ENCODE measurements at places on chromosomes 2 and 18. TPM values are rescaled to one million over a fixed set of nuclear protein-coding genes. Genes with fewer than 3 reads are reported as not detected.

DNA sequence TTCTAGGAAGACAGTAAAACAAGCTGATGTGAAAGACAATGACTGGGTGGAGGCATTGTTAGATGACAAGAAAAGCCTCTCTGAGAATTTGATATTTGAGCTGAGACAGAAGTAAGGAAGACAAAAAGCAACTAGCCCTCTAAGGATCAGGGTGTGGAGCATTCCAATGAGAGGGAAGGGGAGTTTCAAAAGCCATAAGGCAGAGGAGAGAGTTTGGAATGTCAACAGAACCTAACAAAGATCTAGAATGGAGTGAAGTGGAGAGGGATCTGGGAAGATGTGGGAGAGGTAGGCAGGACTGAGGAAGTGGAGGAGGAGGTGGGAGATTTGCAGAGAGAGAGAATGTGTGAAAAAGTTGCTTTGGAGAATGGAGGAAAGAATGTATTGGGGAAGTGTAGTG is 17.3 kb upstream of the ASXL2 start:
- no peak for DNase-seq
- H3K4me3 ChIP-seq = no peak overlapping the region
- no peaks in the 10 kb centered on the region for H3K36me3 ChIP-seq
- peaks cover 19% of the 10 kb centered on the region for H3K4me1 ChIP-seq
- H3K27me3 ChIP-seq = no peaks in the 10 kb centered on the region
- H3K27ac ChIP-seq = no peak overlapping the region

GRCh38 chr2:205461169-205461568 is 221.1 kb upstream of the NRP2 start:
- no peak for DNase-seq
- H3K4me3 ChIP-seq = no peak overlapping the region
- no peaks in the 10 kb centered on the region for H3K36me3 ChIP-seq
- peak overlapping the region; percentile 25 for H3K27ac ChIP-seq
- peaks cover 23% of the 10 kb centered on the region for H3K4me1 ChIP-seq

- no peak for DNase-seq
- no peak overlapping the region for H3K27ac ChIP-seq
- no peaks in the 10 kb centered on the region for H3K36me3 ChIP-seq
- H3K4me1 ChIP-seq = no peaks in the 10 kb centered on the region
- H3K27me3 ChIP-seq = no peaks in the 10 kb centered on the region
Observed at GRCh38 chr2:20530520-20530919, 83.6 kb downstream of the RHOB start.

DNA sequence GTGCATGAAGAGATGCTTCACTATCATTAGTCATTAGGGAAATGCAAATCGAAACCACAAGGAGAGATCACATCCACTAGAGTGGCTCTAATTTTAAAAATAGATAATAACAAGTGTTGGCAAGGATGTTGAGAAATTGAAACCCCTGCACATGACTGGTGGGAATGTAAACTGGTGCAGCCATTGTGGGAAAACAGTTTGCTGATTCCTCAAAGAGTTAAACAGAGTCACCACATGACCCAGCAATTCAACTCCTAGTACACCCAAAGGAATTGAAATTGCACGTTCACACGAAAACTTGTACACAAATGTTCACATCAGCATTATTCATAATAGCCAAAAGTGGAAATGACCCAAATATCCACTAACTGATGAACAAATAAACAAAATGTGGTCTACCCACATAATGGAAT is 179.5 kb downstream of the BCL2 start:
- no peak overlapping the region for H3K4me3 ChIP-seq
- no peak overlapping the region for H3K27ac ChIP-seq
- H3K4me1 ChIP-seq = peaks cover 5% of the 10 kb centered on the region
- no peak for DNase-seq
- no peaks in the 10 kb centered on the region for H3K36me3 ChIP-seq

DNA sequence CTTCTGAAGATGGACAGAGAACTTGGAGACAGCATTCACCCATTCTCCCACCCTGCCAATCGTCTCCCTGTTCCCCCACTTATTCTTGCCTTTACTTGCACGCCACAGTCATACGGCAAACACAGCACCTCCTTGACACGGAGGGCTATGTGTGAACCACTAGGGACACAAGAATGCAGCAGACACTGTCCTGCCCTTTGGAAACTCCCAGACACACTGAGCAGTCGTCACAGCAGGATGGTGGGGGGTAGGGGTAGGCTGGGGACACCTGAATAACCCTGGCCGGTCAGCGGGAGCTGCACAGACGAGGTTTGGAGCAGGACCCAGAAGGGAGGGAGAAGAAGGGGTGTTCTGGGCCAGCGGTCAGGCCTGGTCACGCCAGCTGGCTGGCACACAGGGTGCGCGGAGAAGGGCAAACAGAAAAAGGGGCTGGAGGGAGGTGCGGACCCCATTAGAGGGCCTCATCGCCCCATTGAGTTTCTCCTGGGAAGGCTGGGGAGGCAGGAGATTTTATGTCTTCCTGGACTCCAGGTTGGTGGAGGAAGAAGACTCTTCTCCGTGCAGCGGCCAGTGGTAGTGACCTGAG is 40.0 kb upstream of the FOSL2 start:
- H3K27ac ChIP-seq = no peak overlapping the region
- DNase-seq = no peak
- no peaks in the 10 kb centered on the region for H3K36me3 ChIP-seq
- no peaks in the 10 kb centered on the region for H3K27me3 ChIP-seq

GRCh38 chr2:157376041-157376440 is 50.4 kb upstream of the ERMN start:
- H3K36me3 ChIP-seq = no peaks in the 10 kb centered on the region
- no peak overlapping the region for H3K4me3 ChIP-seq
- no peaks in the 10 kb centered on the region for H3K4me1 ChIP-seq
- DNase-seq = no peak

DNA sequence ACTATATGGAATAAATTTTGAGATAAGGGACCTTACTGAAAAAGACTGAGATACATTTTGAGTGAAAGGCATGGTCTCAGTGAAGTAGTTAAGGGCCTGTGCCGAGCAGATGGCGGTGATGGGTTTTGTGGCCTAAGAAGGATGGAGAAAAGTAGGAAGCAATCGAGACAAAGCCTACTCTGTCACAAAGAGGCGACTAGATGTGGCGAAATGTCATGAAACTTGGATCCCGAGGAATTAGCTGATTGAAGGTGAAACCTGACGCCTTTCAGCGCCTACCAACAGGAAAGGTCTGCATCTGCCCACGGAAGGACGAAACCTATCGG is 558 bp upstream of the CEP192 start:
- DNase-seq = no peak
- no peaks in the 10 kb centered on the region for H3K36me3 ChIP-seq
- no peaks in the 10 kb centered on the region for H3K27me3 ChIP-seq
- peak overlapping the region; percentile 99 for H3K4me3 ChIP-seq
- H3K27ac ChIP-seq = peak overlapping the region; percentile 97
- H3K4me1 ChIP-seq = peaks cover 30% of the 10 kb centered on the region

GRCh38 chr2:150041722-150042425 is 445.6 kb downstream of the RND3 start:
- H3K36me3 ChIP-seq = no peaks in the 10 kb centered on the region
- no peaks in the 10 kb centered on the region for H3K27me3 ChIP-seq
- no peak overlapping the region for H3K27ac ChIP-seq
- DNase-seq = no peak

DNA sequence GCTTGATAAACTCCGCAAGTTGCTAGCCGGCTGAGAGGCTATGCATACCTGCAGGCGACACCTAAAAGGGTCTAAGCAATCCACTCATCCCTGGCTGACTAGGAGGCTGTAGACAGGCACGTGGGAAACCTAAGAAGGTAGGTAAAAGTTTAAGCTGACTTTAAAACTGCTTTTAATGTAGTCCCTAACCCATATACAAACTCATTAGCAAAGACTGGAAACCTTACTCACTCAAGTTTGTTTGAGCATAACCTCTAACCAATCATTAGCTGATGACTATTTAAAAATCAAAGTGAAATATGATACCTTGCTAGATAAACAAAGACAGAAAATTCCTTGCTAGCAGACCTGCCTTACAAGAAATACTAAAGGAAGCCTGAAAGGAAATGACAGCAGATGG is 106.4 kb downstream of the EXOC6B start:
- DNase-seq = no peak
- no peaks in the 10 kb centered on the region for H3K4me1 ChIP-seq
- H3K27ac ChIP-seq = no peak overlapping the region
- no peaks in the 10 kb centered on the region for H3K36me3 ChIP-seq
- no peak overlapping the region for H3K4me3 ChIP-seq
- no peaks in the 10 kb centered on the region for H3K27me3 ChIP-seq

GRCh38 chr2:136408795-136409194 is 290.8 kb upstream of the CXCR4 start:
- no peaks in the 10 kb centered on the region for H3K36me3 ChIP-seq
- no peaks in the 10 kb centered on the region for H3K4me1 ChIP-seq
- no peaks in the 10 kb centered on the region for H3K27me3 ChIP-seq
- H3K27ac ChIP-seq = no peak overlapping the region
- DNase-seq = no peak

DNA sequence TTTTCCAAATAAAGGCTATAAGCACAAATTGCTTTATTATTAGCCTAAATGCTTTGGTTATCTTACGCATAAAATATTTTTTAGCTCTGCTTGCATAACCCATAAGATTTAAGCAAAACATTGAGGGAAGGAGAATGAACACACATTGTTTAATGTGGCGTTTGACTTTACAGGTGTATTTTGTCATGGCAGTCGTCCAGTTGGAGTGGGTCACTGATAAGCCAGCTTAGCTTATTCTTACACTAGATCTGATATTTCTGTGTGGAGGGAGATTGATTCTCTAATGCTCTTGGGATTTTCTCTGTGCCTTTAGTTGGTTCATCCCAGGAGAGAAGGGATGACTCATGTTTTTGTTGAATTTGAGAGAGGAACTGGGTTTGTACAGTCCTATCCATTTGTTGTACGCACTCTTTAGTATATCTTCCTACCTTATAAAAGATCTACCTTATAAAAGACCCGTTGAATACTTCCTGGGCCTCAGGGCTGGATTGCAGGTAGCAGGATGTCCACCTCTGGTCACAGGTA is 47.5 kb upstream of the ACYP2 start:
- H3K27me3 ChIP-seq = no peaks in the 10 kb centered on the region
- no peaks in the 10 kb centered on the region for H3K36me3 ChIP-seq
- no peak overlapping the region for H3K27ac ChIP-seq
- no peak overlapping the region for H3K4me3 ChIP-seq
- no peaks in the 10 kb centered on the region for H3K4me1 ChIP-seq

DNA sequence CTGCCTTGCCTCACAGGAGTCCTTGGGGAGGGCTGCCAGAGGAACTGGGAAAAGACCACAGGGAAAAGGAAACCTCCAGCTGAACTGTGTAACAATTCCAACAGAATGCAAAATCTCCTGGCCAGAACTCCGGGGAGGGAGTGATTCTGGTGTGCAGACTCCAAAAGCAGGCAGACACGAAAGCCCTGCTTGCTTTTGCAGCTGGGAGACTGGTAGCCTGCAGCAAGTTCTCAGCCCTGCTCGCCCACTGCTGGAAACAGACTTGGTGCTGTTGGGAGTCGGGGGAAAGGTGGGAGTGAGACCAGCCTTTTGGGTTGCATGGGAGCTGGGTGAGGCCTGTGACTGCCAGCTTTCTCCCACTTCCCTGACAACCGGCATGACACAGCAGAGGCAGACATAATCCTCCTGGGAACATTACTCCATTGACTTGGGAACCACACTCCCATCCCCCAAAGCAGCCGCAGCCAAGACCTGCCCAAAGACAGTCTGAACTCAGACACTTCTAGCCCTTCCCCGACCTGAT is 26.0 kb upstream of the NMI start:
- H3K4me3 ChIP-seq = no peak overlapping the region
- H3K4me1 ChIP-seq = peaks cover 8% of the 10 kb centered on the region
- no peaks in the 10 kb centered on the region for H3K36me3 ChIP-seq
- H3K27me3 ChIP-seq = no peaks in the 10 kb centered on the region

DNA sequence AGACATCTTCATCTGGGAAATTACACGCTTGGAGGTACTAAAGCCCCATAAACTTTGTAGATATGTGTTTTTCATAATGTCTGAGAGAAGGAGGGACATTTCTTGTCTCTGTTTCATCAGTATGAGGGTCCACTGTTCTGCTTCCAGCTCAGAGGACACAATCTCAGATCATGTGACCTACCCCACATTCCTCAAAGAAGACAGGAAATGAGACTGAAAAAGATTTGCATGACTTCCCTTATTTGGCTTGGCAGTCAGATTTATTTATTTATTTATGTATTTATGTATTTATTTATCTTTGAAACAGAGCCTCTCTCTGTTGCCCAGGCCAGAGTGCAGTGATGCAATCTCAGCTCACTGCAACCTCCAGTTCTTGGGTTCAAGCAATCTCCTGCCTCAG is 463.7 kb upstream of the RGPD4 start:
- no peaks in the 10 kb centered on the region for H3K27me3 ChIP-seq
- no peaks in the 10 kb centered on the region for H3K4me1 ChIP-seq
- no peaks in the 10 kb centered on the region for H3K36me3 ChIP-seq
- DNase-seq = no peak

GRCh38 chr2:231189571-231190495 is 8.6 kb upstream of the ARMC9 start:
- peak overlapping the region; percentile 59 for H3K4me3 ChIP-seq
- no peak for DNase-seq
- peak overlapping the region; percentile 92 for H3K27ac ChIP-seq
- no peaks in the 10 kb centered on the region for H3K36me3 ChIP-seq

DNA sequence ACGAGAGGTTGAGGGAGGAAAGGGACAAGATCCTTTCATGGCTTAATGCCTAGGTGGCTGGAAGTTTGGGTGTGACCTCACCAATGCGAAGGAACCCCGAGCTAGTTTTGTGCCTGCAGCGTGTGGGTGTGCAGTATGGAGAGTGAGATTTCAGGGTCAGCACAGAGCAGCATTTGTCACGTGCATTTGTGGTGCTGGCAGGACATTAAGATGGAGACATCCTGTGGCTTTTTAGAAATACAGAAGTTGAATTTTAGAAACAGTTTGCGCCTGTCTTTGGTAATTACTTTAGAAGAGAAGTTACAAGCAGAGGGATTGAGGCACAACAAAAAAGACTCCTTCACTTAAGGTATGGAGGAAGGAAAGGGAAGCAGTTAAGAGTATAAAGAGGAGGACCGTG is 258.2 kb upstream of the THUMPD2 start:
- DNase-seq = no peak
- no peaks in the 10 kb centered on the region for H3K36me3 ChIP-seq
- H3K4me3 ChIP-seq = no peak overlapping the region
- peaks cover 6% of the 10 kb centered on the region for H3K4me1 ChIP-seq

- H3K27ac ChIP-seq = no peak overlapping the region
- no peak overlapping the region for H3K4me3 ChIP-seq
Observed at GRCh38 chr2:222903234-222904220, 42.7 kb downstream of the ACSL3 start.

The HNMT gene
- total RNA-seq = 10.6 TPM

The NGEF gene
- 16.5 TPM for total RNA-seq

The OBSL1 gene
- 38.9 TPM for total RNA-seq

The GAL3ST2 gene
- total RNA-seq = not detected

The NLRC4 gene
- total RNA-seq = not detected

The PARD6G gene
- 24.3 TPM for total RNA-seq

The B3GNT2 gene
- 38.6 TPM for total RNA-seq
